ENCODE measurements at places on chromosomes 11 and 22.

DNA sequence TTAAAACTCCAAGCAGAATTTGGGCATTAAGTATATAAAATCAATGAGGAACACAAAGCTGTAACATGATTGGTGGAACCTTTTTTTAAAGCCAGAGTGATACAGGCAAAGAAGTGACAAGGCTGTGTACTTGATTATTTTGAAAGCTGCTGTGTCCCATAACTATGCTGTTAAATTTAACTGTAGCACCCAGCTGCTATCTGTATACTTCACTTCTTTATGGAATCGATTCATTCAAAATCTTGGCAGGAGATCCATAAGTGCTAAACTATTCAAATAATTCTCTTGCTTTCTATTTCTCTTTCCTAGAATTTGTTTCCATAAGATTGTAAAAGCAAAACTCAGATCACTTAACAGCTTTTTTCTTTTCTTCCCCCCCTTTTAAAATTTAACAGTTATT lies 231.7 kb downstream of the DYNC2H1 start:
- DNase-seq, result no peak

DNA sequence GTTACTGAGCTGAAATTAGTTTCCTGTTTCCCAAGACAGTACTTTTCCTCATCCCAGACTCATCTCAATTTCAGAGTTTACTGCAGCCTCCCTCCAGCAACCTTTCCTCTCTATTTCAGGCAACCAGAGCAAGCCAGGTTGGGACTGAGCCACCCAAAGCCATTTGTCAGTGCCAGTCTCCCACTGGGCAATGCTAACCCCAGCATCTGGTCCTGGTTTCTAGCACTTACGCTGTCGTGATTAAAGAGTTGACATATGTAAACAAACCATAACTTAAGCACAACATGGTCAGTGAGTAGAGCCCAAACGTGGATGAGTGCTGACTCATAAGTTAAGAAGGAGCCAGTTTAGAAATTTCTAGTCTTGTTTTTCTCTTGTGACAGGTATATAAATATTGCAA lies 119.6 kb upstream of the BLID start:
- no peak for DNase-seq

GRCh38 chr11:108802492-108802891 lies 137.6 kb downstream of the DDX10 start:
- DNase-seq, result no peak

DNA sequence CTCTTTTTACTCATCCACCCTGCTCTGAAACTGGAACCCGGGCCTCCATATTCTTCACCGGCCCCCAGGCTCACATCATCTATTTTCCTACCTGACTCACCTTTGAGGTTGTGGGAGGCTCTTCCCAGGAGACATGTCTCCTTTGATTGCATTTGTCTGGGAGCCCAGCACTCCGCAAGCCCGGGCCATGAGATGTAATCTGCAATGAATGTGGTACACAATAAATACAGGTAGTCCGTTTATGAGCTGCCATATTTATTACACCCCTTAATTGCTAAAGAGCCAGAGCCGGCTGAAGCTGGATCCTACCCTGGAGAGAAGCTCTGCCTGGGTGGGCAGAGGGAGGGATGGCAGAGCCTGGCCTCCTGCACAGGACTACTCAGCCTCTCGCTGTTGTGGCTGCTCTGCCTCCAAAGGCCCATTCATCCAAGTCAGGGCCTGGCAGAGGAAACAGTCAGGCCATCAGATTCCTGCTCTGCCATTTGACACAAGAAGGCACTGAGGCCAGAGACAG lies 49.5 kb downstream of the TP53I11 start:
- DNase-seq, result no peak

DNA sequence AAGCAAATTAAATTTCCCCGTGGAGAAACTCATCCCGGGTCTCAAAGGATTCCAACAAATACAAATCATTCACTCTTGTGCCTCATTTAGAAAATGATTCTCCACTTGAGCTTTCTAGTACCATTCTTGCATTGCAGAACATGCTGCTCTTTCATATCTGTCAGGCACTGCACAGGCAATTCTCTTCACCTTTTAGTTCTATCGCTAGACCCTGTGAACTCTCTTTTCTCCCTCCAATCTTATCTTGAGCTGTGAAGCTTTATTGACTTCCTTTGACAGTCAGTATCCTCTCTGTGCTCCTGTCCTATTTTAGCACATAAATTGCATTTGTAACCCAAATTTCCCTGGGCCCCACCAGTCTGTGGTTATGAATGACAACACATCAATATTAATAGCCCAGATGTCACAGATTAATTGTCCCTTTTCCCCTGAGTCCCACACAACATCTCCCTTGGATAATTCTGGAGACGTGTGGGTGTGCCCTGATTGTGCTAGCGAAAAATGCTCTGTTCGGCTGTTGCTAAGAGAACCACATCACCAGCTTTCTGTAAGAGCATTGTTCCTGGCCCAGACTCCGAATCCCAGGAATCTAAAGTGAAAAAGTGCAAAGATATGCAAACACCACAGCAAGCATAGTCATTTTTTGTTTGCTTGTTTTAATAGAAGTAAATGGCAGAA lies 22.4 kb upstream of the SC5D start:
- DNase-seq, result no peak

GRCh38 chr22:26322179-26322905 lies 106.7 kb upstream of the ASPHD2 start:
- DNase-seq, result no peak

DNA sequence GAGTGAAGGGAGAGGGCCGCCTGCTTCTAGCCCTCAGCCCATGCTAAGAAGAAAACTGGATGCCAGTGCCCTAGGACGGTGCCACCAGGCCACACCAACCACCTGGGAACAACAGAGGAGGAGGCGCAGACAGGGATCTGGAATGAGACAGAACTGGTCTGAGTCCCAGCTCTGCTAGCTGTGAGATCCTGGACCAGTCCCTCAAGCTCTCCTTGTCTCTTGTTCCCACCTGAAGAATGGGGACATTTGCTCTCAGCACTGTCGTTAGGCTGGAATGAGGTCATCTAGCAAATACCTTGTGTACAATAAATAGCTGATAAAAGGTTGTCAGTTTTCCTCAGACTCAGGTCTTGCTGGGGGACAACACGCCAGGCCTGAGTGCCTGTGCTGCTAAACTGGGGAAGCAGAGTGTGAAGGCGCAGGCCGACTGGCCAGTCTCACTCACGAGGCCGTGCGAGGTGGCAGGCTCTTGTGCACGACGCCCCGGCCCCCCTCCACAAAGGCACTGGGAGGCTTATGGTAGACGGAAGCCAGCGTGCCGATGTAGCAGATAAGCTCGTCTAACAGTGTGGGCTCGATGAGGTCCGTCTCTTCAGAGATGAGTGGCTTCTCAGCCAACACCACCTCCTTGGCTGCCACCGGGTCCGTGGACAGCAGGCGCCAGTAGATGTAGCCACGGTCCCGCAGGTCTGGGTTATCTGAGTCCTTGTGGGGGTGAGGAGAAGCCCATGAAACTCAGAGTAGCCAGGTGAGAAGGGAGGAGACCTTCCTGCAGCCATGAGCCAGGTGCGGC lies 25.8 kb upstream of the RASL10A start:
- DNase-seq, result no peak

DNA sequence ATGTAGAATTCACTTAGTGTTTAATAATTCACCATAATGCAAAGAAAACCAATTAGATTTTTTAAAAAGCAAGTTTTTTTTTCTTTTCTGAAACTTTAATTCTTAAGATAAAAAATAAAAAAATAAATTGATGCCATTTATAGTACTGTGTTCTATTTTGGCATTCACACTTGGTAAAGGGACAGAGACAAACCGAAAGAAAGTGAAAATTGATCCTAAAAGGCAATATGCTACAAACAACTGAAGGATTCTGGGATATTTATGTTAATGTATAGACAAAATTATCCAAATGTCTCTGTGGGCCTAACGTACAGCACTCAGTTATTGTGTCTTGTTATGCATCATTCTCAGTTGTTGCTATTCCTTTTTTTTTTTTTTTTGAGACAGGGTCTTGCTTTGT lies 41.9 kb upstream of the DDI1 start:
- DNase-seq, result no peak

DNA sequence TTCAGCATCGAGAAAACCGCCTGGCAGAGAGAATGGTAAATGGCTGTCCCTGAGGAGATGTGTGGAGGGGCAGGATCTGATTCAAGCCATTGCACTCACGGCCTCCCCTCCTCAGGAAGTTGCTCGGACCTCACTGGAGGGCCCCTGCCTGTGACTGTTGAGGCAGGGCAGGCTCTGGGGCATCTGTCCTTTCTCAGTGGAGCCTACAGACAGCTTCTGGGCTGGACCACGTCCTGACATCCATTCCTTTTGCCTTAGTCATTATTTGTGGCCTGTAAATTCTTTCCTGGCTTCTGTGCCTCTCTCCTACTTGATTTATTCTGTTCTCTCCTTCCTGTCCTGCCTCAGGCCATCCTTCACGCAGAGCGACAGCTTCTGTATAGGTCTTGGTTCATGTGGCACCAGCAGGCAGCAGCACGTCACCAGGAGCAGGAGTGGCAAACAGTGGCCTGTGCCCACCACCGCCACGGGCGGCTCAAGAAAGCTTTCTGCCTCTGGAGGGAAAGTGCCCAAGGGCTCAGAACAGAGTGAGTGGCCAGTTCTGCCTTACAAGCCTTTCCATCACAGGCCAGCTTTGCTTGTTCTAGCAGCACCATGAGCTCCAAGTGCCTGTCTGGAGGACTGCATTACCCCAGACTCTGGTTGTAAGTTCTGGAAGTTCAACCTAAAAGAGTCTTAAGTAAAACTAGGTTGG lies 59.6 kb downstream of the PISD start:
- DNase-seq, result no peak

- no peak for DNase-seq
Observed at GRCh38 chr11:116607027-116607426, 165.8 kb downstream of the BUD13 start.

DNA sequence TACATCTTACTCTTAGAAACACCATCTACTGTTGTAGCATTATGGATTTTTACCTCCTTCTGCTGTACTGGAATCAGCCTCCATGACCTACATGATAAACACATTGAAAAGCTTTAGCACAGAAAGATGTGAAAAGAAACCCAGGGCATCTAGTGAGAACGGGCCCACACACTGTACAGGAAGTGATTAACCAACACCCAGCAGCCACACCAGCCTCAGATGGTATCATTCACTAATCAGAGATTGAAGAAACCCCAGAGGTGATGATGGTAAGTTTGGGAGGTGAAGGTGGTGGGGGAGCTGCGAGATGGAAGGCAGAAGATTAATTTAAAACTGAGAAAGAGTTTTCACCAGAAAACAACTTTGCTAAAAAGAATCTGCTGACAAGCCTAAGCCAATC lies 46.1 kb downstream of the RASSF10 start:
- no peak for DNase-seq

GRCh38 chr11:74751303-74751702 lies 2.7 kb downstream of the RNF169 start:
- DNase-seq, result no peak

GRCh38 chr11:68047437-68048290 lies 8.8 kb downstream of the TCIRG1 start:
- no peak for DNase-seq

DNA sequence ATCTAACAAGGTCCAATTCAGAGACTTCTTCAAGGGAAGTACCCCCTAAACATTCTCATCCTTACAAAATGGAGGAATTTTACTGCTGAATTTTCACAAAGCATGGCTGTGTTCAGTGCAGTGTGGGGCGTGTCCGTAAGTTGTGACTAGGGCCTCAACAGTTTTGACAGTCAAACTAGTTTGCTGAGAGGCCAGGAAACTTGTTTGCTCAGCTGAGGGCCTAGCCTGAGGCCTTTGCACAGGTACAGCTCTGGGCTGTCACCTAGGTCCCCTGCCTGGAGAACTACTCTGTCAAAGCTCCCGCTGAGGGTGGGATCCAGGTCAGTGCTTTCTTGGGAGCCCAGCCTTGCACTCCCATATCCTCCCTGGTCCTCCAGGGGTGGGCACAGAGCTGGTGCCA lies 27.9 kb downstream of the TCP11L1 start:
- no peak for DNase-seq

GRCh38 chr11:95082576-95083001 lies 7.1 kb upstream of the ENDOD1 start:
- DNase-seq, result no peak

DNA sequence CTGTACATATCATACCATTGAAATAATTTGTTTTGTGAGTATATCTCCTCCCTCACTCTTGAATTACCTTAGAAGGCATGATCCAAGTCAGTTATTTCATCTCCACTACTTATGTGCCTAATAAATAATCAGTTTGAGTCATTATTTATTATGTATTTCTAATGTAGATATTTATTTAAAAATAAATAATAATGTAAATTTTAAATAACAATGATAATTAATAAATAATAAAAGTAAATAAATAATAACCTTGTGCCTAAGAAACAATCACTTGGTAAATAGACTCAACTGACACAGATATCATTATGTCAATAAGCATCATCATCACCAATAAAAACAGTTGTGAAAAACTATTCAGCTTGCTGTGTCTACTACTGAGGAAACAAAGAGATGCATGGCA lies 213.8 kb downstream of the CNTN5 start:
- no peak for DNase-seq

GRCh38 chr22:37228106-37229011 lies 15.7 kb downstream of the RAC2 start:
- DNase-seq, result no peak

- no peak for DNase-seq
Observed at GRCh38 chr11:2811206-2812091, 74.1 kb downstream of the CDKN1C start.

DNA sequence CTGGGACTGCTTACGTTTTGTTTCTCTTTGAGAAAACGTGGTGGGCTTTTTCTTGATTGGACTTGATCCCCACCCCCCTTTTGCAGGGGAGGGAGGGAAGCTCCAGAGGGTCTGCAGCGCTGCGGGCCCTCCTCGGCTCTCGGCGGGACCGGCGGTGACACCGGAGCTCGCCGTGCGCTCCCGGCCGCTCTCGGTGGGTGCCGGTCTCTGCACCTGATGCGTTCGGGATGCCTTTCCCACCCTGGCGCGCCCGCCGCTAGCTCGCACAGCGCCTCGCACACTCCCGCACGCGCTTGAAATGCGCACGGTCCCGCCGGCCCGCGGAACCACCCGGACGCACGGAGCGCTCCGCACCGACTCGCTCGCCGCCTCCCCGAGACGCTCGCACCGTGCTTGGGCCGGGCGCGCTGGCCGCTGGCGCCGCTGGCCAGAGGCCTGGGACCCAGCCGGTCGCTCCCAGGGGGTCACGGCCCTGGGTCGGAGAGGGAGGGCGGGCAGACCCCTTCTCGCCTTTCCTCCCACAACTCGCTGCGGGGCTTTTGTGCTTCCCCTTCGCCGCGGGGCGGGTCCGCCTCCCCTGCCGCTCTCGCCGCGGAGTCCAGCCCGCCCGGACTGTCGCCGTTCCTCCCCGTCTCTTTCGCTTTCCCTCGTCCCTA lies 1.0 kb downstream of the ZBTB16 start:
- no peak for DNase-seq

Measured in forelimb muscle (tissue), 1 donor.